ENCODE measurements at places on chromosomes 12 and 14. TPM values are rescaled to one million over a fixed set of nuclear protein-coding genes. Genes with fewer than 3 reads are reported as not detected.

- no peak for DNase-seq
Measured at GRCh38 chr12:103326190-103326589, 169.6 kb downstream of the C12orf42 start.

DNA sequence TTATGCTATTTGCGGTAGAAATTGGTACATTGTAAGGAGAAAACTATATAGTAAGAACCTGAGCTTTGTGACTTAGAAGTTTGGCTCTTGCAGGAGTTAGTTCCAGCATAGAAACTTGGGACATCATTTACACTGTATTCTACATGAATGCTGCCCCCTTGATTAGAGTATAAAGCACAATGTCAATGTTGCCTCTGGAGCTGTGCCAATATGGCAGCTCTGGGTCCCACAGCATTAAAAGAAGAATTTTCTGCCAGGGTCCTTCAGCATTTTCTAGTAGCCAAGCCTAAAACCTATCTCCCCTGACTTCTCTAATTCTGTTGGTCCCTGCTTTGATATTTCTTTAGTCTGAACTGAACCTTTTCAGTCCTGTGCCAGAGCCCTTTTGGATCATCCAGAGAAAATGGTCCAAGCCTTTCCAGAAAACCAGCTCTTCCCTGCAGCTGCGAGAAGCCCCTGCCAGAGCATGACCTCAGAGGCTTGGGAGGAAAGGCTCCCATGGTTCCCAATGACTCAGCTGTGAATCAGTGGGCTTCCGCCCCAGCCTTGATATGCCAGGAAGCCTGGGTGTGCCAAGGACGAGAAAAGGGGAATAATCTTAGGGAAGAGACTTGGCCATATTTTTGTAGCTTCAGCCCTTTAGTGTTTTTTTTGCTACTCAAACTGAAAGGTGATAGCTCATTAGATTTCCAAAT lies 43.2 kb downstream of the PLEKHG7 start:
- DNase-seq = no peak

GRCh38 chr12:9782547-9783382 lies 22.1 kb upstream of the CD69 start:
- no peak for DNase-seq

GRCh38 chr14:81535396-81536164 lies 1.9 kb upstream of the SEL1L start:
- DNase-seq = no peak

- DNase-seq = no peak
Measured at GRCh38 chr12:112170971-112171596, 45.7 kb downstream of the TRAFD1 start.

DNA sequence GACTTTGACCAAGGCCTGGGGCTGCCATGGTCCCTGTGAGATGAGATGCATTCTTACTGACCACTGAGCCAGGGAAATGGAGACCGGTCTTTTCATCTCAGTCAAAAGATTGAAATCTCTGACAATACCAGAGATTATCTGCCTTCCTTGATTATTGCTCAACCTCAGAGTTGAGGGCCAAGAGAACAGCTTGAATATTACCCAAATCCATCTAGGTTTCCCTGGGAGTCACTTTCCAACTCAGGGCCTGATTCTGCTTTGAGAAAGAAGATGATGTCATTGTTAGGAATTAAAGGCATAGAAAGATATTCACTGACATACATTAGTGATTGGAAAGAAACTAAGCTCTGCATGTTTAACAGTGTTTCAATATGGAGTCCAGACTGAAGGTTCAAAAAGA lies 515.9 kb upstream of the TBX3 start:
- DNase-seq = no peak

GRCh38 chr12:1053690-1054089 lies 62.7 kb downstream of the ERC1 start:
- no peak for DNase-seq

GRCh38 chr12:128316973-128317526 lies 50.1 kb downstream of the TMEM132C start:
- DNase-seq = no peak

GRCh38 chr14:23827100-23827892 lies 126.3 kb upstream of the DHRS4 start:
- no peak for DNase-seq

- no peak for DNase-seq
Measured at GRCh38 chr14:46306267-46306666, 345.3 kb downstream of the RPL10L start.

GRCh38 chr12:123713823-123714585 lies 1.9 kb downstream of the ATP6V0A2 start:
- no peak for DNase-seq

DNA sequence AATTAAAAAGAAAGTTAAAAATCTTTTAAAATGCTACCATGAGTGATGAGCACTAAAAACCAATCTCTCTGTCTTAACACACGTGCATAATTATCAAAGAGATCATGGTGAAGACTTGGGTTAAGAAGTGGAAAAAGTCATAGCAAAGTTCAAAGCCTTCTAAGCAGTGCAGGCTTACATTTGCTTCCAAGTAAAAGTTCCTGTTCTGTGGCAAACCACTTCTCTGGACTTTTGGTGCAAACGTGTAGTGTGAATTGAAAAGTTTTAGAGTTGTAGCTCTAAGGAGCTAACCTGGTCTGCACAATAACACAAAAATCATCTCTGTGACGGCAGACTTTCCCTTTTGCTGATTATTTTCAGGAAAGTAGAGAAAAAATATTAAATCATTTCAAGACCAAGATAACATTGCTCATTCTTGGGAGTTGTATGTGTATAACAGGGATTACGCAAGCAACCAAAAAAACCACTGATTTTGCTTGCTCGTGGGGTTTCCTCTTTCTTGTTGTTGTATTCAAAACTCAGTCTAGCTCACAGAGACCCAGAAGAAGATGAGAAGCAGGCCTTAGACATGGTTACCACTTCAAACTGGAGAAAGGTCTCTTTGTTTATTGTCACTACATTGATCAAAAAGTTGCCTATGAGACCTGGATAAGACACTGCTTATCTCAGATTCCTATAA lies 2.3 kb upstream of the GLIPR1 start:
- no peak for DNase-seq

DNA sequence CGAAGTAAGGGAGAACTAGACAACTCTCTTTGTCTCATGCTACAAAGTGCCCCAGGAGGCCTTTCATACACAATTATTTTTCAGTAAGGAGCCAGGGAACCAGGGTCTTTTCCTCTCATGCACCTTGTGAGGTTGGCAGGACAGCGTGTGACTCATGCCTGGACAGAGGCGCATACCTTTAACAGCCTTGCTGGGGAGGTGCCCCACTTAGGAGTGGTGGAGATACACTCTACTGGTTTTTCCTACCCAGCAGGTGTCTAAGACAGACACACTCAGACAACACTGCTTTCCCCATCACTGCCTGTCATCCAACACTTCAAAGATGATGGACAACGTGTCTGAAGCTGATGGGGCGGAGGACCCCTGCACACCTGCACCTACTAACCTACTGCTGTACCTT lies 49.1 kb downstream of the B4GALNT3 start:
- no peak for DNase-seq

GRCh38 chr14:96231056-96231455 lies 25.0 kb upstream of the BDKRB1 start:
- DNase-seq = no peak

DNA sequence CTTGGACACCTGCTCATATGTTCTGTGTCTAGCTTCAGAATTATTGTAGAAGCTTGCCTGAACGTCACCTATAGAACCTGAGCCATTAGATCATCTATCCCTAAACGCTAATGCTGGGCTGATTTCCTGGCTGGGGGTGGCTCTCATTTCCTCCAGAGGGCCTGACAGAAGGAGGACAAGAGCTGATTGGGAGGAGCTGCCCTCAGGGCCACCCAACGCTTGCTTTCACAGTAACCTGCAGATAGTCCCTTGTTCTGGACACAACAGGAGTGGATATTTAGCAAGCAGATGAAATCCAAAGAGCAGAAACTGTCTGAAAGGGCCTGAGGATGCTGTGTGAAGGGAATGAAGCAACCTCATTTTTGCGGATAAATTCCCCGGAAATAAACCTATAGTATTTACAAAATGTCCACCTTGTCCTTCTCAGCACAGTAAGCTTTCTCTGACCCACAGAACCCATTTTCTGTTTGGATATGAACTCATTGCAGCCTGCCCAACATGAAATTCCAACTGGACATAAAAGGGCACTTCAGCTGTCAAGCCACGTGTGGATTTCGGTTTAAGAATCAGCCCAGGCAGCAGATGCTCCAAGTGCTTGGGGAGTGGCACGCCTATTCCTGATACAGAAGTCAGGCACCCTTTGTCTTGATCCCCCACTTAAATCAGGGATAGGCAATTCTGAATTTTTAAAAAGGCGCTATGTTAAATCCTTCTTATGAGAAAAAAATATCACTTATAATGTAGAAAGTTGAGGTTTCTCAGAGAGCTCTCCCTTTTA lies 32.8 kb upstream of the TUBA1C start:
- DNase-seq = no peak

- no peak for DNase-seq
Measured at GRCh38 chr12:77878901-77879300, 48.2 kb downstream of the NAV3 start.

DNA sequence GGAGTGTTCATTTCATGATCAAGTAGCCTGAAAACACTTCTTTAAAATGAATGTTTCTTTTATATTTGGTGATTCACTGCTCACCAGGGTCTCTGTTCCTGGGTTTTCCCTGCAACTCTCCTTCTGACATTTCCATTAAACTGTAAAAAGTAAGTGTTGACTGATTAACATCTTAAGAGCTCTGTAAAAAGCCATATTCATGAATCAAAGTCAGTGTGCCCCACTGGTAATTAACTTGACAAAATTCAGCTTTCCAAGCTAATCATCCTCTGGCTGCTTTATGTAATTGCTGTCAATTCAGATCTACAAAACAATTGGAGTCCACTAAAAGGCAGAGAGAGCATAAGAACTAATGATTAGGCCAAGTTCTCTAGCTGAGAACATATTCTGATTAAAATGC lies 41.6 kb downstream of the CNTN1 start:
- DNase-seq = no peak

DNA sequence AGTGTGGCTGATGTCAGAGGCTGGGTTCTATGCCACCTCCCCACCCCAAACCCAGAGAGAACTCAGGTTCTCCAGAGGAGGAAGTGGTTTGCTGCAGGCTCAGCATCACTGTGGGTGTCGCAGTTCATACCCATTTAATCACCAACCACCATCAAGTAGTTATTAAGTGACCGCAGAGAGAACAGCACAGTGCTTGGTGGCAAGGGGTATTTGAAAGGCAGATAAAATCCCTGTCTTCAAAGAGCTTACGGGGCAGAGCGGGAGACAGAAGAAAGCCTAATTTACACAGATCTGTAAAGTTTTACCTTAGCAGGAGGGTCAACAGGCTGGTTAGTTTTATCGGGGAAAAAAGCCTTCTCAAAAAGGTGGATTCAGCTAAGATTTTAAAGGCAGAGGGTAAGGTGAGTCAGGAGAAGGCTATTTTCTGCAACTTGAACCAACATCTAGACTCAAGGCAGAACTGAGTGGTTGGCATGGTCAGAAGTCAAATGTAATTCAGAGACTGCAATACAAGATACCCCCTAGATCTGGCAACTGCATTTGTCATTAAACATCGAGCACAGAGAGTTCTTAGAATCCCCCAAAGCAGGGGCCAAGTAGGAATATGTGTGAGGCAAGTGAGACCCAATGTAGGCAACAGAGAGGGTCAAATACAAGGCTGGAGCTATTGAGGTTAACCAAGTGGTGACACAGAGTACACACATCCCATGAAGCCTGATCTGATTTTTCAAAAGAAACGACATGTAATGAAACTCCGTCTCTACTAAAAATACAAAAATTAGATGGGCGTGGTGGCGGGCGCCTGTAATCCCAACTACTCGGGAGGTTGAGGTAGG lies 13.2 kb downstream of the PXN start:
- no peak for DNase-seq

- no peak for DNase-seq
Measured at GRCh38 chr12:15142711-15143110, 78.5 kb downstream of the RERG start.

GRCh38 chr12:10638728-10639127 lies 25.3 kb upstream of the MAGOHB start:
- no peak for DNase-seq

DNA sequence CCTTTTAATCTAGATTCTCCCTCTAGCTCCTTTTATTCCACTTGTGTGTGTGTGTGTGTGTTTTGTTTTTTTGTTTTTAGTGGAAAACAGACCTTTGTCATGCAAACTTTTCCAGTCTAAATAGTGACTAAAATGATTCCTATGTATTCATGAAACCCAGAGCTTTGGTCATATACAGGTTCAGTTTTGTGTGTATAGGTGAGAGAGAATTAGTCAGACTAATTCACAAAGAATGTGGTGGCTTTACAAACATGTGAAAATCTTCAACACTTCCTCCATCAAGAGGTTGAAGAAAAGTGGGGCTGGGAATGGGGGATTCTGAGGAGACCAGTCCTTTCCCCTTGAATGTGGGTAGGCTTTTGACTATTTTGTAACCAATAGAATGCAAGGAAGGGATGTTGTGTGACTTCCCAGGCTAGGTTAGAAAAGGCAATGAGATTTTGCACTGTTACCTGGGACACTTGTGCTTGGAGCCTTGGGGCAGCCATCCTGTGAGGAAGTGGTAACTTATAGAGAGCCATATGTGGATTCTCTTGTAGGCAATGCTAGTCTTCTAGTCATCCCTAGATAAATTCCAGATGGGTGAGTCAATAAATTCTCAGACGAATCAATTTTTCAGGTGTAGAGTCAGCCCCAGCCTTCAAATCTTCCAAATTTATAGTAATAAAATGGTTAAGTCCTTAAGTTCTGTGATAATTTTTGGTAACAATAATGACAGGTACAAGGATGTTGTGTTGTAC lies 236.1 kb downstream of the CEP128 start:
- DNase-seq = no peak

- DNase-seq = no peak
Measured at GRCh38 chr12:20194171-20194570, 174.2 kb upstream of the PDE3A start.

DNA sequence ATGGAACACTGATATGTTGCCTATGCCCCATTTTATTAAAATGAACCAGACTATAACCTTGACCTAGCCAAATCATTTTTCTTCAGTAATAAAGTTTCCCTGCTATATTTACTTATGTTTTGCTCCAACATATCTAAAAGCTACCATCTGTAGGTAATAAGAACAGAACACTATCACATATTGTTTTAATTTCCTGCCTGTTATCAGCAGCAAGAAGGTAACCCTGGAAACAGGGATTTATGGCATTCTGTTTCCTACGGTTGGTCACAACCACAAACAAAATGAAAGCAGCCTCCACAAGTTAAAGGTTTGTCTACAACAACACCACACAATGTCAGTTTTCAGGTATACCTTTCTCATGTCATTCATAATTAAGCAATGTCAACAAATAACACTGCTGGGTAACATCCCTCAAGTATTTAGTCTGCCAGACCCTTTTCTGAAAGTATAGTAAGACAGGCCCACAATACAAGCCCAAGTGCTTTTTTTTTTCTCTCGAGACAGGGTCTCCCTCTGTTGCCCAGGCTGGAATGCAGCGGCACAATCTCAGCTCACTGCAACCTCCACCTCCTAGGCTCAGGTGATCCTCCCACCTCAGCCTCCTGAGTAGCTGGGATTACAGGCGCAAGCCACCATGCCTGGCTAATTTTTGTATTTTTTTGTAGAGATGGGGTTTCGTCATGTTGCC lies 25.5 kb downstream of the GCH1 start:
- DNase-seq = no peak

The EAPP gene
- total RNA-seq = 36.2 TPM

The C1S gene
- 4.1 TPM for total RNA-seq

The DEGS2 gene
- total RNA-seq = 0.73 TPM

The SLC5A8 gene
- 0.12 TPM for total RNA-seq

The GZMH gene
- total RNA-seq = not detected

The DGKA gene
- total RNA-seq = 16.8 TPM

The CLEC2B gene
- not detected for total RNA-seq

The TOMM20L gene
- total RNA-seq = 0.55 TPM

Data from progenitor cell of endocrine pancreas (in vitro differentiated cells).